ENCODE measurements at places on chromosomes 1 and 21.

- DNase-seq = no peak
These were observed 8.2 kb upstream of the CAPZB start for GRCh38 chr1:19493547-19493946.

DNA sequence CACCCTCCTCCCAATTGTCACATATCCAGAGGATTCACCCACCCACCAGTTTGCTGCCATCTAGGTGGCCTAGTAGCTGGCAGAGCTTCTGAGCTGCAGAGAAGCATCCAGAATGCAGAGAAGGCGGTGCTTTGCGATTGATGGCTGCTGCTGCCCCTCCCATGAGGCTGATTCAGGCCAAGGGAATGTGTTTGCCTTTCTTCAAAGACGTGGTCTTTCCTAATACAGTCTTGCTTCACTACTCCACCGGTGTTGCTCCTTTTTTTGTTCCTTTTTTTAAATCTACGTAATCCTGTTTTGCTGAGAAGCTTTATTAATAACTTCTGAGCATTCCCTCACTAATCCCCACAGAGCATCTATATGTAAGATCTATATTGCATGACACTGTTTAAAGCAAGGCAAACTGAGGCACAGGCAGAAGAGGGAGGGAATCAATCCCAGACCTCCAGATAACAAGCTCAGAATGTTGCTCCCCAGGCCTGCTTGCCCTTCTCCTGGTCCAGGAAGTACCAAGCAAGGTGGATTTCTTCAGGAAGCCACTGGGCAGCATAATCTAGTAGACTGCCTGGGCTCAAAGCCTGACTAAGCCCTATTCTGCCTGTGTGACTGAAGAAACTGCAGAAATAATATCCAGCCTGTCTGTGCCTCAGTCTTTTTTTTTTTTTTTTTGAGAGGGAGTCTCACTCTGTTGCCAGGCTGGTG lies 275.5 kb upstream of the FMN2 start:
- peak; percentile 25 for DNase-seq

- DNase-seq = peak; percentile 16
These were observed 77.8 kb upstream of the CD55 start for GRCh38 chr1:207243442-207244408.

- DNase-seq = peak; percentile 55
These were observed 1.7 kb upstream of the JUN start for GRCh38 chr1:58785442-58786058.

GRCh38 chr1:206854401-206855129 lies 10.9 kb upstream of the IL20 start:
- peak; percentile 10 for DNase-seq

GRCh38 chr1:210464519-210465039 lies 135.9 kb downstream of the HHAT start:
- DNase-seq = no peak

DNA sequence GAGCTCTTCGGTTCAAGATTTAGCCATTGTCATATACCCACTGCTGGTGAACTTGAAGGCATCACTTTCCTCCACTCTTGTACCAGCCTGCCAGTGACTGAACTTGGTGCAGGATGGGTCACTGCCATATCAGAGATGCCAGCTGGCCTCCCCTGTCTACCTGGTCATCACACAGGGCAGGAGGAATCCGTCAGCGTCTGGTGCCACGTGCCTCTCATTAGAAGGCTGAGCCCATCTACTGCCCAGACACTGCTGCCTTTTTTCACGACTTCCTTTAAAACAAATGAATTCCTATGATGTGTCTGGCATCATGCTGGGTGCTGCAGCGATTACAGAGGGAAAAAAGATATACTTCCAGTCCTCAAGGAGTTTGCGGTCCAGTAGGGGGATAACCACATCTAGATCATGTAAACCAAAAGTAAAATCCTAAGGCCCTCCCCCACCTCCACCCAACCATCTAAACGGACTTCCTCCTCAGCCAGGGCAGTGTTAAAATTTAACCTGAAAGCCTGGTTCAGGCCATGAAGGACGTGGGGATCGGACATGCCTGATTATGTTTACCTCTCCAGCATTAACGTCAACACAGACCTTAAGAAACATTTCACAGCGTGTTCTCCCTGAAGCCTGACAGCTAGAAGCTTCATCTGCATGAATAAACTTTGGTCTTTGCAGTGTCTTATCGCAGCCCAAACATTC lies 29.2 kb upstream of the PDE9A start:
- DNase-seq = no peak

- DNase-seq = no peak
These were observed 58.7 kb downstream of the MAB21L3 start for GRCh38 chr1:116169898-116170297.

- DNase-seq = no peak
These were observed 6.0 kb downstream of the TNN start for GRCh38 chr1:175073633-175074032.

DNA sequence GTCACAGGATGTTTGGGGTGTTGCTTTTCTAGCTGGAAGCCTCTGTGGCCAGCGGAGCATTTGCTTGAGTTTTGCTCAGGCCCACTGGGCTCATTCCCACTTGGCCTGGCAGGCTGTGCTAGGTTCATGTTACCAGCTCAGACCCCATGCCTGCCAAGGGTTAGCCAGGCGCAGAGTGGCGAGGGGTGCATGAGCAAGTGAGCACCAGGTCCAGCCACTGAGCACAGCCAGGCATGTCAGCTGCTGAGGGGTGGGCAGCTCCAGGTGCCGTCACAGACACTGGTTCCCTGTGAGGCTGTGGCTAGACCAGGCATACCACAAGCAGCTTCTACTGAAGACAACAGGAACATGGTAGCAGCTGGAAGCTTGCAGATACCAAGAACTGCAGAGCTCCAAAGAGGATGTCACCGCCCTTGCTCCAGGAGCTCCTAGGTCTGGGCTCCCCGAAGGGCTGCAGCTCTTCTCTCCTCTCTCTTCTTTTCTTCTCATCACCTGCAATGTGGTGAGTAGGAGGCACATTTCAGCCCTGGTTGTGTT lies 52.0 kb upstream of the CYYR1 start:
- no peak for DNase-seq

DNA sequence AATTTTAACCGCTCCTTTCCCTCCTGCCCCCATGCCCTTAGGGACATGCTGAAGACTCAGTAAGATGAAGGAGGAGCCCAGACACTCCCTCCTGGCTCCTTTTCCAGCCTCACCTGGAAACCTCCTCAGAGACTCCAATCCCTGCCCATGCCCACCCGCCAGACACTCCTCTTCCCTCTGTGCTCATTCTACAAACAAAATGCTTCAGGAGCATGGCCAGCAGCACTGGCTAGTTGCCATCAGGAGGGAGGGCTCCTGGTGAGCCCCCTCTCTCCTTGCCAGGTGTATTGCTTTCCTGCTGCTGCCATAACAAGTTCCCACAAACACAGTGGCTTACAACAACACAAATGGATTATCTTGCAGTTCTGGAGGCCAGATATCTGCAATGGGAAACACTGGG lies 126.1 kb downstream of the PSMG1 start:
- DNase-seq = no peak

DNA sequence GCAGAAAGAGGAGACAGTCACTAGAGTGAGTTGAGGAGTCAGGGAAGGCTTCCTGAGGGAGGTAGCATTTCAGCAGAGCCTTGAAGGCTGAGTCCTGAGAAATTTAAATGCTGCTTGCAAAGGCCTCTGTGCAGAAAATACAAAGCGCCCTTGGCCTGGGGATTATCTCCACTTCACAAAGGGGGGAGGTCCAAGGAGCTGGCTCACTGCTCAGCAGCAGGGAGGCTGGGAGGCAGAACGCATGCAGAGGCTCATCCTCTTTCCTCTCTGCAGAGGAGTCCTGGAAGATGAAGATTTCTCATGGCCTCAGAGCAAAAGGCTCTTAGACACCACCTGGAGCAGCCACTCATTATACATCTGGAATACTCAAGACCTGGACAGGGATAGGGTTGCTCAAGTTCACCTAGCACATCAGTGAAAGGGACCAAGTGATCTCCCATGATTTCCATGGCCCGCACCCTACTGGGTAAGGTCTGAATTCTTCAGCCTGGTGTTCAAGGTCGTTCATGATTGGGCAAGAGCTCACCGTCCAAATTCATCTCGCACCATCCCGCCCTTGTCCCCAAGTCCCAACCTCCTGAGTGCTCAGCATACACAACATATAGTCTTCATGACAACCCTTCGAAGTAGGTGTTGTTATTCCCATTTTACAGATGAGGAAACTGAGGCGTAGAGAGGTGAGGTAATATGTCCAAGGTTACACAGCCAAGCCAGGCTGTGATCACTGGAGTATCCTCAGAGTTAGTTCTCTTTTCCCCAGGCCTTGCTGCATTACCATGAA lies 9.0 kb downstream of the SLC1A7 start:
- no peak for DNase-seq

DNA sequence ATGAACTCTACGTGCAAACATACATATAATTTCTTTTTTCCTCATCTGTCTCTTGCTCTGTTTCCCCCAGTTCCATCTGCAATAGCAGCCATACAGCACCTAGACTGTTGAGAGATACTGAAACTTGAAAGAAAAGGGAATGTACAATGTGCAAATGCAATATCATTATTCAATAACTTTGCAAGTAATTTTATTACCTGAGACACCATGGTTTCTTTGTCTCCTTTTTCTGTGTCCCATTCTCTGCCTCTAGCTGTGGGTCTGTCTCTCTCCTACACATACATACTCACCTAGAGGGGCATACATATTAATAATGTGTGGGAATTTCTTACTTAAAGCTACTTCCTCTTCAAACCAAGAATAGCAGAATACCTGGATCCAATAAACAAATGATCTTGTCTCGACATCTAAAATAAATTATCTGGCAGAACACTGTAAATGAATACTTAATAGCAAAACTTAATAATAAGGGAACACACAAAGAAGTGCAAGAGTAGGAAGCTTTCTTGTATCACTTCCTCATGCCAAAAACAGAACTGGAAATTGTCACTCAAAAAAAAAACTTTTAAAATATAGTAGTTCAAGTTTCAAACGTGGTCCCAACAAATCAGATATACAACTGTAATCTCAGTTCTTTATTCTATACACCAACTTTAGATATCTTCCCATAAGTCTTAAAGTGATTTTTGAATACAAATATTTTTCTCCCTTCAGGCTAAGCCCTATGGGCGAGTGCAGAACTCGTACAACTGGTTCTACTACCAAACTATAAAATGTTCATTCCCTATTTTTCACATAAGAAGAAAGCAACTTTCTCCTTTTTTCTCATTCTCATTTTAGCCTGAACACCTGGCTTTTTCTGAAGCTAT lies 194.6 kb downstream of the NRIP1 start:
- no peak for DNase-seq

DNA sequence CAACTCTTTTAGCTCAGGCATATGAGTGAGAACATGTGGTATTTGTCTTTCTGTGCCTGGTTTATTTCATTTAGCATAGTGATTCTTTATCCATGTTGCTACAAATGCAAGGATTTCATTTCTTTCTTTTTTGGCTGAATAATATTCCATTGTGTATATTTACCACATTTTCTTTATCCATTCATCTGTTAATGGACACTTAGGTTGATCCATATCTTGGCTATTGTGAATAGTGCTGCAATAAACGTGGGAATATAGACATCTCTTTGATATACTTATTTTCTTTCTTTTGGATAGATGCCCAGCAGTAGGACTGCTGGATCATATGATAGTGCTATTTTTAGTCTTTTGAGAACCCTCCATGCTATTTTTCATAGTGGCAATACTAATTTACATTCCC lies 30.8 kb downstream of the ASB17 start:
- DNase-seq = no peak

- no peak for DNase-seq
These were observed 96.8 kb downstream of the TNR start for GRCh38 chr1:175646439-175647209.

DNA sequence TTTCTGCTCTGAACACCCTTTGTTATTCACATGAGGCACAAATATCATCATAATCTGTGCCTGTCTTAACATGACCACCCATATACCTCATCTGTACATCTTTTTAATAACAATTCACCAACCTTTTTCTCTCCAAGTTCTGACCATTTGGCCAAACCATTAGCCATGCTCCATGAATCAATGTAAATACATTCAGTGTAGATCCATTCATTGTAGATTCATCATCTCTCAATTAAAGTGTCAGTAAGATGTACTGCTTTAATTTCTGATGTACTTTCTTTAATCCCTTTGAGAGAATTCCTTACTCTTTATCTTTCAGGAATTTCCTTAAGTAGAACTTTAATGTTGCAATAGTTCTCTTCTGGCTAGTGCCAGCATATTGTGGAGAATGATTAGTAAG lies 126.2 kb upstream of the LRRC7 start:
- DNase-seq = no peak

GRCh38 chr1:181044449-181044966 lies 10.7 kb downstream of the MR1 start:
- DNase-seq = no peak

DNA sequence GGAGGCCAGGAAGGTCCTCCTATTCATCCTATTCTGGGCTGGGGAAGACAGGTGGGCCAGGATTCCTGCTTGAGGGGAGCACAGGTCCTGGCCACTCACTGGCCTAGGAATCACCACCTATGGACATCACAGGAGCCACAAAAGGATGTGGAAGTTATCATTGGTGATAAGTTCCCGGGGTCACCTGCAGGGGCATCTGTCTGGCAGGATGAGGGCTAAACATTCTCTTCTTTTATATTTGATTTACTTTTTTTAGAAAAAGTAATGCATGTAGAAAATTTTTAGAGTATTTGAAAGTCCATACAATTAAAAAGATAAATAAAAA lies 33.2 kb upstream of the KIAA0040 start:
- no peak for DNase-seq

DNA sequence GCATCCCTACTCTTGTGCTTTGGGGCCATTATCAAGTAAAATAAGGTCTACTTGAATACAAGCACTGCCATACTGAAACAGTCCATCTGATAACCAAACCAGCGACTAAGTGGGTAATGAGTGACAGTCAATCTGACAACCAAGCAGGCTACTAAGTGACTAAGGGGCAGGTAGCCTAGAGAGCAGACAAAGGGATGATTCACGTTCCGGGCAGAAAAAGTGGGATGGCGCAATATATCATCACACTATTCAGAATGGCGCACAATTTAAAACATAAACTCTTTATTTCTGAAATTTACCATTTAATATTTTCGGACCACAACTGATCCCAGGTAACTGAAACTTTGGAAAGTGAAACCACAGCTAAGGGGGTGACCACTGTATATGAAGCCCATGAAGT lies 17.7 kb downstream of the NGF start:
- DNase-seq = no peak

- DNase-seq = no peak
These were observed 18.2 kb upstream of the GJA9 start for GRCh38 chr1:38899560-38899959.

GRCh38 chr1:162204823-162205155 lies 135.3 kb downstream of the NOS1AP start:
- no peak for DNase-seq

DNA sequence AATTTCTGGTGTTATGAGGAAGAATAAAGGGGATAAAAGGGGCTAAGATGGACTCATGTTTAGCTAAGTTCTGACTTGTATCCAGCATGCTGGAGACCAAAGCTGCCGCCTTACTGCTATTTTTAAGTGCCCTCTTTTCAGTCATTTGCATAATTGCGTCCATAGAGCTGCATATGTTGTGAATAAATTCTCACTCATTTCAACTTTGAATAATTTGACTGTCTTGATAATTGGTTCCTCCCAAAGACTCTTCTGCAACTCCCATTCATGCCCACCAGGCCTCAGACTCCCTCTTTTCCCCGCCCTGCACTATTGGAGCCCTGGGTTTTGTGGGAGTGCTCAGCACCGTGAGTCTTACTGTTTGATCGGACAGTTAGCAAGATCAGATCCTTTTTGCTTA lies 45.0 kb downstream of the KIAA0040 start:
- DNase-seq = no peak

All from fibroblast of the aortic adventitia (primary cell).